MV-4-11 (cell line): ENCODE measurements at places on chromosomes 1 and 21.

- DNase-seq, result peak; percentile 45
These were observed 160.4 kb downstream of the HLX start for GRCh38 chr1:221039616-221040015.

DNA sequence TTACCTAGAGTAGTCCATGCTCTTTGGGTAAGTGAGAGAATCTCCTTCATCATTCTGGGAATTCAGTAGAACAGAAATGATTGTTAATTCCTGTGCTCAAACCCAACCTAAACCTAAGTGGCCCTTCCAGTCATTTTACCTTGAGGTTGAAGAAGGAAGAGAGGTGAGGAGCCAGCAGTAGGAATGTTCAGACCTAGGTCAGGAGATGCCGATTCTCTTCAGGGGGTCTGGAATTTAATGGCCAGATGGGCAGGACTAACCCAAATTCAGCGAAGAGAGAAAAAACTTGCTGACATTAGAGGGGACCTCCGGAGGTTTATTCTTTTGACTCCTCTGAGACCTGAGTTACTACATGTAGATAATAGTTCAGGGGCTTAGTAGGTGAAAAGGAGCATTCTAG is 16.5 kb upstream of the OR2B11 start:
- no peak for DNase-seq

DNA sequence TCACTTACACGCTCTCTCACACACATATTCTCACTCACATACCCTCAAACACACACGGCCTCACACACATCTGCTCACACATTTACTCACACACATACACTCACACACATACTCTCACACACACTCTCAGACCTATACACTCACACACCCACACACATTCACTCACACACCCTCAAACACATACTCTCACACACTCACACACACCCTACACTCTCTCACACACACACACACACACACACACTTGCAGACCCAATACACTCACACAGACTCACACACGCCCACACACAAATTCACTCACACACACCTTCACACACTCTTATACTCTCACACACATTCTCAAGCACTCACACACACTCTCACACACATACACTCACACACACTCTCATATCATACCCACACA is 155.5 kb upstream of the BACE2 start:
- no peak for DNase-seq

DNA sequence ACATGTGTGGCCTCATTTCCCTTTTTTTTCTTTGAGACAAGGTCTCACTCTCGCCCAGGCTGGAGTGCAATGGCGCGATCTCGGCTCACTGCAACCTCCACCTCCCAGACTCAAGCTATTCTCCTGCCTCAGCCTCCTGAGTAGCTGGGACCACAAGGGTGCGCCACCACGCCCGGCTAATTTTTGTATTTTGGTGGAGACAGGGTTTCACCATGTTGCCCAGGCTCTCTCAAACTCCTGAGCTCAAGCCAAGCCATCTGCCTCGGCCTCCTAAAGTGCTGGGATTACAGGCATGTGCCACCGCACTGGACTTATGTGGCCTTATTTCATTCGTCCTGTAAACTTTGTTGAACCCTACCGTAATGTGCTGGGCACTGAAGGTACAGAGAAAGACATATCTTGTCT is 569 bp upstream of the WARS2 start:
- DNase-seq, result peak; percentile 43

GRCh38 chr1:186443638-186444037 is 17.3 kb downstream of the PDC start:
- DNase-seq, result no peak

DNA sequence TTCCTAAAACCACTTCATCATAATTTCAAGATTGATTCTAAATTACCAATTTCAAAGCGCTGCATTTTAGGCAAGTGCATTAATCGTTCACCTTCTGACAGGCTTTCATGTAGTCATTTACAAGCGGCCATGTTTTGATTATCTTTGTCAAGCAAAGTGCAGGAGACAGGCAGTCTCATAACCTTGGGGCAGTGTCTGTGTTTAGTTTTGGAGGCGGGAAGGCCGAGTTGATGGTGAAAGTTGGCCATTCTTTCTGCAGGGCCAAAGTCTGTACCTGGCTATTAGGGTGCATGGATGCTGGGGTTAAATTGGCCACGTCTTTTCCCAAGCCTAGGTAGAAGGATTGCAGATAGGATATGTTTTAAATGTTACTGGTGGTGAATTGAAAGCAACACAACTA is 2.9 kb downstream of the AGPAT3 start:
- DNase-seq, result no peak
